ENCODE measurements at places on chromosomes 16 and 17. TPM values are rescaled to one million over a fixed set of nuclear protein-coding genes. Genes with fewer than 3 reads are reported as not detected.

The ZNF778 gene
- 14.6 TPM for total RNA-seq

The MAF gene
- total RNA-seq = 15.0 TPM

The TMEM204 gene
- 14.0 TPM for total RNA-seq

The CRHR1 gene
- total RNA-seq = not detected

The GPRC5C gene
- total RNA-seq = 22.2 TPM

The SYNGR3 gene
- 0.19 TPM for total RNA-seq

The HOXB3 gene
- total RNA-seq = 0.11 TPM

The CDK3 gene
- 1.7 TPM for total RNA-seq

The BCAR1 gene
- 72.0 TPM for total RNA-seq

The GCGR gene
- total RNA-seq = not detected

The ITGB3 gene
- total RNA-seq = 5.6 TPM

DNA sequence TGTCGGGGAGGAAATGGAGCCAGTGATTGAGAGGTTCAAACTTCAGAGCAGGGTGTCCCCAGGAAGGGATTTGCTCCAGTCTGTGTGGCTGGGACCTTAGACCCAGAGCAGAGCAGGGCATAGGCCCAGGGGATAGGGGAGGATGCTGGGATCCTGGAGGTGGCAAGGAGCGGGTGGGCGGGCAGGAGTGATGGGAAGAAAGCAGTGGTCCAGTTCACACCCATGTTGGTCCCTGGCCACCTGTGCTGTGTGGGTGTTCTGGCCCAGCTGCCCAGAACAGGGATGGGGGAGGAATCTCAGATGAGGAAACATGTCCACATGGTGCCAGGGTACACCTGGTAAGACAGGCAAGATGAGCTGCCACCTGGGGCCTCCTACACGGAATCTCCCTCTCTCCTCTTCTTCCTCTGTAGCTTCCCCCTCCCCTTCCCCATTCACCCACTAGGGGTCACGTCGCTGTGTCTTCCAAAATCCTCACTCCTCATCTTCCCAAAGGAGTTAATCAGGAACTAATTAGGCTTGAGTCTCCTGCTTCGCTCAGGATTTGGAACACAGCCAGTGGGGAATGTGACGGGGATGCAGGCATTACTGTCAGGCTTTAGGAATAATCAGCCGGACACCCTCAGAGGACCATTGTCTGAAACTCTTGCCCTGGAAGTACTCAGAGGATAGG is 2.3 kb downstream of the BEAN1 start:
- no peaks in the 10 kb centered on the region for H3K4me1 ChIP-seq
- no peak overlapping the region for H3K4me3 ChIP-seq
- H3K27ac ChIP-seq = no peak overlapping the region
- H3K27me3 ChIP-seq = no peaks in the 10 kb centered on the region
- H3K36me3 ChIP-seq = no peaks in the 10 kb centered on the region

- H3K4me3 ChIP-seq = no peak overlapping the region
- DNase-seq = no peak
- H3K27me3 ChIP-seq = no peaks in the 10 kb centered on the region
- no peaks in the 10 kb centered on the region for H3K36me3 ChIP-seq
- no peaks in the 10 kb centered on the region for H3K4me1 ChIP-seq
- H3K27ac ChIP-seq = no peak overlapping the region
Measured at GRCh38 chr17:65638221-65638975, 77.0 kb upstream of the AXIN2 start.

- H3K27me3 ChIP-seq = no peaks in the 10 kb centered on the region
- no peaks in the 10 kb centered on the region for H3K4me1 ChIP-seq
- no peak for DNase-seq
- no peaks in the 10 kb centered on the region for H3K36me3 ChIP-seq
- no peak overlapping the region for H3K4me3 ChIP-seq
Measured at GRCh38 chr16:72657791-72658190, 390.1 kb downstream of the ZFHX3 start.

DNA sequence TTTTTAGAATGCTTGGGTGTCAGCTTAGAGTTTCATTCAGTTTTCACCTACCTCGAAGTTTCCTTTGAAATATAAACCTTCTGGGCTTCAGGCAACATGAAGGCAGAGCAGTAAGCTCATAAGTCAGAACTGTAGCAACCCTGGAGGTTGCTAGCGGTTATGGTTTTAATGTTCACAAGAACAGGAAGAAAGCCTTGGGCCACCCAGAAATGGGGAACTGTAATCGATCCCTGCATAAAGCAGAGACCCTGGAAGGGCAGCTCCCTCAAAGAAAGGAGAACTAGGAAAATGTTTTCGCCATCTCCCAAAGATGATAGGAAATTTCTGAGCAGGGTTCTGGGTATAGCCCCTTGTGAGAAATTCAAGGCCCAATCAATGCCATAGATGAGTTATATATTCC is 47.8 kb upstream of the RASL10B start:
- H3K4me1 ChIP-seq = no peaks in the 10 kb centered on the region
- no peak overlapping the region for H3K4me3 ChIP-seq
- H3K27ac ChIP-seq = no peak overlapping the region

- H3K4me3 ChIP-seq = peak overlapping the region; percentile 70
- peaks cover 18% of the 10 kb centered on the region for H3K4me1 ChIP-seq
- no peak for DNase-seq
- no peaks in the 10 kb centered on the region for H3K36me3 ChIP-seq
- H3K27me3 ChIP-seq = no peaks in the 10 kb centered on the region
Measured at GRCh38 chr17:82291582-82292250, 18.2 kb upstream of the CSNK1D start.

DNA sequence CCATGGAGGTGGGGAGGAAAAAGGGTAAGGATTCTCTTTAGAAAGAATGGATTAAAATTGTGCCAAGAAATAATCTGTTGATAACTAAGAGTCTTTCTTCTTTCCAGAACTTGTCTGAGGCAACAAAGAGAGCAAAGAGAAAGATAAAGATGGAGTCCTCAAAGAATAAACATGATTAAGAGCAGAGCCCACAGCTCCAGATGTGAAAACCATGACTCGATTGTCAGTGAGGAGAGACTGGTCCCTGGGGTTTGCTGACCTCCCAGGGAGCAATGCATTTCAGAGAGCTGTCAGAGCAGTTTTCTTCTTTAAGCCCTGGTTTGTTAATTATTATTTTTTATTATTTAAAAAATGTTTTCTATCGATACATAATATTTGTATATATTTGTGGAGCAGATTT is 74.6 kb downstream of the TMEM100 start:
- no peaks in the 10 kb centered on the region for H3K4me1 ChIP-seq
- H3K4me3 ChIP-seq = no peak overlapping the region
- no peak for DNase-seq
- H3K36me3 ChIP-seq = no peaks in the 10 kb centered on the region

GRCh38 chr17:41917679-41918313 is 955 bp downstream of the ACLY start:
- peaks cover 8% of the 10 kb centered on the region for H3K36me3 ChIP-seq
- peak overlapping the region; percentile 85 for H3K27ac ChIP-seq
- no peaks in the 10 kb centered on the region for H3K27me3 ChIP-seq
- peak; percentile 76 for DNase-seq
- peaks cover 5% of the 10 kb centered on the region for H3K4me1 ChIP-seq

GRCh38 chr16:62363501-62363900 is 327.3 kb upstream of the CDH8 start:
- H3K36me3 ChIP-seq = no peaks in the 10 kb centered on the region
- DNase-seq = no peak
- H3K4me1 ChIP-seq = no peaks in the 10 kb centered on the region
- no peak overlapping the region for H3K27ac ChIP-seq
- no peak overlapping the region for H3K4me3 ChIP-seq

DNA sequence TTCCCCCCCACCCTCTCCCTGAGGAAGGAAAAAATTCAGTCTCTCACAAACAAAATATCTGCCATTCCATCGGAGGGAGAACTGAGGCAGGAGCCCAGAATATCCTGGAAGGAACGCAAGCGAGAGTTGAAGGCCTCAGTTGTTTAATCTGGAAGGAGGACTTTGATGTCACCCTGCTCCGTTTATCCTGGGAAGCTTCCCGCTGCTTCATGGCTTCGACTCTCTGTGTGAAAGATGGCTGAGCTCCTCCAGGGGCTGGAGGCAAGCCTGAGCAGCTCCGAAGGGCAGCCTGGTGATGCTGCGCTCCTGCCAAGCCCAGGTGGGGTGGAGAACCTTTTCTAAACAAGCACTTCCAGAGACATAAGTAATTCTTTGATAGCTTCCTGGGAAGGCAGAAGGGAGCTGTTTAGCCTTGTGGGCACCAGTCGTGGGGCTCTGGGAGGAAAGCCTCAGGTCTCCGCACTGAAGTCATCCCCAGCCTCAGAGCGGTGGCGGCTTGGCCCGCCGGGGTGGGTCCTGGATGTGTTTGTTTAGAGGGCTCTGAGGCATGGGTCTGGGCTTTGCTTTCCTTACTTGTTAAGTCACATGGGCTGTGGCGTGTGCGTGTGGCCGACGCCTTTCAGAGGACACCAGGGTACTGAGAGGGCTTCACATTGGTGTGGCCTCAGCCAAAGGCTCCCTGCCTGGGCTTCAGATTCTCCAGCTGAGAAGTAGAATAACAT is 7.9 kb downstream of the NKD1 start:
- no peak for DNase-seq
- no peaks in the 10 kb centered on the region for H3K4me1 ChIP-seq
- H3K36me3 ChIP-seq = no peaks in the 10 kb centered on the region
- H3K4me3 ChIP-seq = no peak overlapping the region
- H3K27ac ChIP-seq = no peak overlapping the region

DNA sequence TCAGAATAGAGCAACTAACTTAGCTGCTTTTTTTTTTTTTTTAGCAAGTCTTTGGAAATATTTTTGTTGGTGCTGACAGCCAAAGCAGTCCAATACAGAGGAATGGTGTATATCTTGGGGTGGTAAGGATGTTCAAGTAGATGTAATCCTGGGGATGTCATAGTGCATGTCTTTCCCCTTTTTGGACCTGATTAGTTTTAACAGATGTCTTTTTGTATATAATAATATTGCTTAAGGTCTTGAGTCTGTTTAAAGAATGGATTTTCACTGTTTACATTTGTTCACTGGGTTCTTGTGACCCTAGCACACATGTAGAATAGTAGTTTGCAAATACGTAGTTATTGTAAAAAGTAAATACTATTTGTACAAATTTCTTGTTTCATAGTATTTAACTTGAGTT is 7.9 kb downstream of the TAF15 start:
- H3K27me3 ChIP-seq = no peaks in the 10 kb centered on the region
- H3K27ac ChIP-seq = no peak overlapping the region
- peaks cover 54% of the 10 kb centered on the region for H3K36me3 ChIP-seq

DNA sequence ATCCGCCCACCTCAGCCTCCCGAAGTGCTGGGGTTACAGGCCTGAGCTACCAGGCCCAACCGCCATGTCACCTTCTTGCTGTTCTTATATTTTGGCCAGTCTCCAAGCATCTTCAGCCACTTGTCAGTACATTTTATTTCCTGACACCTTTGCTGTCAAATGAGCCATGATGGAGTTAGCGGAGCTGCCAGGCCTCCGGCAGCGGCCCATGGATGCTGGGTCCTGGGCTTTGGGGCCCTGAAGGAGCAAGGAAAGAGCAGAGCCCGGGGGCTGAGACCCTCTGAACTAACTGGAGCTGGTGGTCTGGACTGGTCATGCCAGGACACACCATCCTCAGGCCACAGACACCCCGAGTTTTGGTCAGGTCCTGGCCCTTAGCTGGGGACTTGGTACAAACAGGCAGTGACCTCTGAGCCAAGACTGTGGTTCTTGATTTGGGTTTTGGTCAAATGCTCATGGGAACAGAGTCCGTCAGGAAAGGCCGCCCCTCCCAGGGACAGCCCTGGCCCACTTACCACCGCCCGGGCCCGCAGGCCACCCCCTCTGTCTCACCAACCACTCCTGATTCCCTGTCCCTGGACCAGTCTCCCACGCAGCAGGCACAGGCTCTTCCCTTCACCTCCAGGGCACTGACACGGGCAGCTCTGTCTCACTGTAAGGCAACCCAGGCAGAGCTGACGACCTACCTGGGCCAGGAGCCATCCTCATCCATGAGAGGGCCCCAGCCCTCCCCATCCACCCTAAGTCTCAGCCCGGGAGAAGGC is 42.0 kb downstream of the TNFRSF13B start:
- no peaks in the 10 kb centered on the region for H3K4me1 ChIP-seq
- H3K27me3 ChIP-seq = no peaks in the 10 kb centered on the region
- H3K4me3 ChIP-seq = no peak overlapping the region
- no peak overlapping the region for H3K27ac ChIP-seq
- no peak for DNase-seq

GRCh38 chr16:65950211-65950610 is 416.3 kb upstream of the CDH5 start:
- no peak for DNase-seq
- H3K4me3 ChIP-seq = no peak overlapping the region
- no peak overlapping the region for H3K27ac ChIP-seq
- no peaks in the 10 kb centered on the region for H3K4me1 ChIP-seq
- H3K27me3 ChIP-seq = peaks cover 6% of the 10 kb centered on the region
- H3K36me3 ChIP-seq = no peaks in the 10 kb centered on the region

GRCh38 chr16:30723725-30724355 is 24.4 kb upstream of the PHKG2 start:
- no peak overlapping the region for H3K27ac ChIP-seq
- no peak for DNase-seq
- no peaks in the 10 kb centered on the region for H3K27me3 ChIP-seq
- H3K36me3 ChIP-seq = peaks cover 2% of the 10 kb centered on the region
- H3K4me3 ChIP-seq = no peak overlapping the region
- H3K4me1 ChIP-seq = no peaks in the 10 kb centered on the region

GRCh38 chr17:15436473-15437302 is 30.7 kb downstream of the CDRT4 start:
- no peaks in the 10 kb centered on the region for H3K27me3 ChIP-seq
- no peaks in the 10 kb centered on the region for H3K36me3 ChIP-seq
- peak; percentile 72 for DNase-seq
- peak overlapping the region; percentile 63 for H3K27ac ChIP-seq

GRCh38 chr17:74304184-74304583 is 21.8 kb upstream of the KIF19 start:
- peaks cover 4% of the 10 kb centered on the region for H3K4me1 ChIP-seq
- no peak for DNase-seq
- H3K27ac ChIP-seq = no peak overlapping the region
- H3K36me3 ChIP-seq = no peaks in the 10 kb centered on the region
- no peaks in the 10 kb centered on the region for H3K27me3 ChIP-seq

- no peaks in the 10 kb centered on the region for H3K4me1 ChIP-seq
- no peaks in the 10 kb centered on the region for H3K27me3 ChIP-seq
- H3K27ac ChIP-seq = no peak overlapping the region
- DNase-seq = no peak
Measured at GRCh38 chr17:58234512-58234911, 3.9 kb upstream of the LPO start.

DNA sequence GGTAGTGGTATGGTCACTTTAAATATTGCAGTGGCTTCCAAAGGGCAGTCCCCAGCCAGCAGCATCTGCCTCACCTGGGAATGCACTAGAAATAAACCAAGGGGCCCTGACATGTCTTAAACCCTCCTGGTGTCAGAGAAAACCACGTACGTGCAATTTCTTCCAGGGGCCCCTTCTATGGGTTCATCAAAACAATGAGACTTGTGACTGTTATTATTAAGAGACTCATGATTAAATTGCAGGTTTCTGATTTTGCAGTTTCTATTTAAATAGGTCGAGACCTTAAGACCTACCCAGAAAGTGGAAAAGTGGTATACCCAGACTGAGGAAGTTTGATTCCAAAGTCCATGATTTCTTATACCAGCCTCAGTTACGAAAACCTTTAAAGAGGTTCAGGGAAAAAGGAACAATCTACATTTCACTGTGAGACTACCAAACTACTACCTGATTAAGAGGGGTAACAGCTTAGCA is 746 bp upstream of the POLG2 start:
- H3K36me3 ChIP-seq = peaks cover 61% of the 10 kb centered on the region
- no peaks in the 10 kb centered on the region for H3K27me3 ChIP-seq
- peaks cover 36% of the 10 kb centered on the region for H3K4me1 ChIP-seq
- H3K4me3 ChIP-seq = peak overlapping the region; percentile 76
- no peak for DNase-seq
